ENCODE measurements at places on chromosomes 7 and 10.
A peak's percentile ranks its signal among the peaks of the same experiment; 100 is the strongest.

DNA sequence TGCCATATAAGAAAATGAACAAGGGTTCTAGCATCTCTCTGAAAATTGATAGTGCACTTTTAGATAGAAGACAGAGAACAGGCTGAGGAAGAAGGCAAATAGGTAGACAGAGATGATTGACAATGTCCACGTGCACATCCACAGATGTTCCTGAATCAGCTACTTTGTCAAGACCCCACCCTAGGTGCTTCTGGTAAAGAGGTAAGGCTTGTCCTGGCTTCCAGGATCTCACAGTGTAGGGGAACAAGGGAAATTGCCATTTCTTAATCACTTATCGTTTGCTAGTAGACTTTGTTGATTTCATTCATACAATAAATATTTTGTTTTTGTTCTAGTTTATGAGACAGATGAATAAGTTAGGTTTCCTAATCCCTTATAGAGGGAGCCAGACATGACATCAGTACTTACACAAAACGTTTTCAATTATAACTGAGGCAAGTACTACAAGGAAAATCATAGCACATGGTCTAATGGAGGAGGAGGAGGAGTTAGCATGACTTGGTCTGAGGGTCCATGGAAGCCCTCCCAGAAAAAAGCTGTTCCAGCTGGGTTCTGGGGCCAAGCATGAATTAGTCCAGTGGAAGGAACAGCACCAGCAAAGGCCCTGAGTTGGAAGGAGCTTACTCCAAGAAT, 115.9 kb upstream of the ARID5B start:
- no peak for DNase-seq

GRCh38 chr7:88090671-88091070, 129.2 kb downstream of the SRI start:
- DNase-seq = no peak

DNA sequence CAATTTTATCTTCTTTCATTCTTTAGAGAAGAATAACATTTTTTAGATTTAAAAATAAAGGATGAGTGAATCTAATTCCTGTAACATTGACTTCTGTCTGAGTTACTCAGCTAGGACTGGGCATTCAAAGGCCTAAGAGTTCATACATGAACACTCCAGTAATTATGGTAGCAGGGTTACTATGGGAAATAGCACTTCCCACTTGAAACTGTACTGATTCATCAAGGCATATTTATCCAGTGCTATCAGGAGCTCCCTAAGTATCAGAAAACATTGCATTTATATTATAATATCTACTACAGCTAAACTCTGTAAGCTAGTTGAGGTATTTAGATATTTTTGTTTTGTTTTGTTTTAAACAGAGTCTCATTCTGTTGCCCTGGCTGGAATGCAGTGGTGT, 41.8 kb downstream of the NDUFB2 start:
- no peak for DNase-seq

DNA sequence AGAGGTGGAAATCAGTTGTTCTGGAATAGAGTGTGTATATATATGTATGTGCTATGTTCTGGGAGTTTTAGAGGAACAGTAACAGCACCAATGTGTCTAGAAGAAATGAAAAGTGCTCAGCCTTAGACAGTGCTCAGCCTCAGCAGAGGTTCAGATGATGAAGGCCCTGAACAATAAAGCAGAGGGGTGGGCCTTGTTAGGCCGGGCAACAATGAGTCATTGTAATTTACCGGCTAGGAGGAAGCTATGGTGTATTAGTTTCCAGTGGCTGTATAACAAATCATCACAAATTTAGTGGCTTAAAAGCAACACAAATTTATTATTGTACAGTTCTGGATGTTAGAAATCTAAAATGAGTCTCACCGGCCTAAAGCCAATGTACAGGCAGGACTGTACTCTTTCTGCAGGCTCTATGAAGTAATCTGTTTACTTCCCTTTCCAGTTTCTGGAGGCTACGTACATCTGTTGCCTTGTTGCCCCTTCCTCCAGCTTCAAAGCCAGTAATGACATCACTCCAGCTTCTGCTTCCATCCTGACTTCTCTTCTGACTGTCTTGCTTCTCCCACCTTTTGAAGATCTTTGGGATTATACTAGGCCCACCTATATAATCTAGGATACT, 84.6 kb downstream of the CH25H start:
- no peak for DNase-seq

DNA sequence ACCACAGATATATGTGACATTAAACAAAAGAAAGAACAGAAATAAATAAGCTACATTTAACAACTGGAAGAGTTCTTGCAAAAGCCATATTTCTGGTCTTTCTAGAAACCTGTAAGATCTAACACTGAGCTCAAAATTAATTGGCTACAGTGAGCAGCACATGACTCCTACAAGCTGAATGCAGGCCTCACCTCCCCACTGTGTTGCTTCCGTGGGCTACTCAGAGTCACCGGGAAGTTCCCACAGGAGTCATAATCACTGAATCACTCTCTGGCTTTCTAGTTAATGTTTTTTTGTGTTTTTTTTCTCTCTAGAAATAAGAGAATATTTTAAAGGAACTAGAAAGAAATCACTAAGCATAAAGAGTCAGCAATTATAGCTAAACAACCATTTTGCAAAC, 10.2 kb upstream of the MRPS24 start:
- DNase-seq = peak; percentile 46

DNA sequence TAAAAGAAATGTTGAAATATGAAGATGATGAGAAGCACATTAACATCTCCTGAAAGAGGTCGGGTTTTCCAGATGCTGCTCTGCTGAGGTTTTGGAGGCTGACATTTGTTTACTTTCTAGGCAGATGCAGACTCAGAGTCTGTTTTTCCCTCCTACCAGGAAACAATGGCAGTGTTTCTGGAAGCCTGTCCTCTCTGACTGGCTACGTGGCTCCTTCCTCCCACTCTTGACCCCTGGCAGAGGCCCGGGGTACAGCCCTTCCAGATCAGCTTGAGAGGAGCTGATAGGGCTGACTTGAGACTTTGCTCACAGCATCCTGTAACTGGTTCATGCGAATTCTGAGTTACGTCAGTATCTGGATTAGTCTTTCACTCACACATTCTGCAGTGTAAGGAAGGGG, 41.1 kb upstream of the IL15RA start:
- DNase-seq = no peak

GRCh38 chr7:143068446-143068845, 16.3 kb downstream of the OR6V1 start:
- no peak for DNase-seq

DNA sequence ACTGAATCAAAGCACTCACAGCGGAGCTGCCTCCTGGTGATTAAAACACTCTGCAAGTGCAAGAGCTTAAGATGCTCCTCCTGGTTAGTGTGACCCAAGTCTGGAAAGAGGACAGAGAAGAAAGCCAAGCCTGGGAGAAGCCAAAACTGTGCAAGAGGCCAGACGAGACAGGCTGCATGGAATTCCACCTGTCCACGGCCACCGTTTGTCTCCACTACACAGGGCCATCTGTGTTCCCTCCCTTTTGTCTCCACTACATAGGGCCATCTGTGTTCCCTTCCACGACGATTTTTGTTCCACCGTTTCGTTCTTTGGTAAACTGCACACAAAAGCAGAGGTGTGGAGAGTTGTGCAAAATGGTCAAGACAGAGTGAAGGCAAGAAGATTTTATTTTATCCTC, 233.0 kb downstream of the DIP2C start:
- no peak for DNase-seq

DNA sequence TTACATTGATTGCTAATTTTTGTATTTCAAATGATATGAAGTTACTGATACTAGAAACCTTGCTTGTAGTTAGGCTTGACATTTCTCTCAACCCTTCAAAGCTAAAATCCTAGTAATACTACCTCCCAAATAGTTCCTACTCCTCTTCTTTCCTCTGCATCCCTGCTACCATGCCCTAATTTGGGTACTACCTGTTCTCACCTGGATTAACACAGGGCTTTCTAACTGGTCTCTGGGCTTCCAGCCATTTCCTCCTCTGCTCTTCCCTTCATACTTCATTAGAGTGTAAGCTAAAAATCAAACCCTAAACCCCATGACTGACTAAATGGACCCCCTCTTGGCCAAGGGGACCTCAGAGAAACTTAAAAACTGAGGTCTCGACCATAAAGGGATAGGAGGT, 112.4 kb downstream of the CHCHD3 start:
- no peak for DNase-seq

GRCh38 chr7:105876964-105877601, 684 bp upstream of the ATXN7L1 start:
- no peak for DNase-seq

GRCh38 chr7:128351296-128352152, 7.8 kb upstream of the RBM28 start:
- DNase-seq = no peak

DNA sequence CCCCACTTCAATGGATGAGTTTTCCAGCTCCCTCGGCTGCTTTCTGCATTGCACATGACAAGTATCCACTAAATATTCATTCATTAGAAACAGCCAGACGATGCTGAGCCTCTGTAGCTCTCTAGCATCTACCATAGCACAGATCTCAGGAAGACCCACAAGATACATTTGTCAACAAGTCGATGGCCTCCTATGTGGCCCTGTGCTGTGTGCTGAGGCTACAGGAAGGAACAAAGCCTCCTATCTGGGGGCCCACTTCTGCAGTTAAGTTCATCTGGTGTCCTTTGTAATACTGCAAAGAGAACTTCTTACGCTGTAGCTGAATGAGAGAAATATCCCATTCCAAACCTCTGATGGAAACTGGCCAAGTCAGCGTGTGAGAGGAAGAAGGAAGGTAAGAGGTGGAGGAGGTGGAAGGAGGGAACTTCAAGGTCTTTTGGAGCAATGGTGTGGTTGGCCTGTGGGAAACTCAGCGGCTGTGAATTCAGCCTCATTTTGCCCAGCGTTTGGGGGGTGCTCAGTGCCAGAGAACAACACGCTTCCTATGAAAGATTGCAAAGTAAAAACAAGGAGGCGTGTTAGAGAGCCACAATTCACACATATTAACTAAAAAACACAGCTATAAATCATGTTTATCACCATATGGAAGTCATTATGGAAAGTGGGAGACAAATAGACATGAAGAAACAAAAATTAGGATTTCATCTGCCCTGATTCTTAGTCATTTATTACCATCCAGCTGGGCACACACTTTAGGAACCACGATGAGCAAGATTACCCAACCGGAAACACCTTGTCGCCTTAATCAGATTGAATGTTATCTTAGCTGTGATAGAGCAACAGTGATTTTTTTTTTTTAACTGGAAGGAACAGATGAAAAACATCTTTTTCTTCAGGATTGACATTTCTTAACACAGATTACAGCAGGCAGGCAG, 62.2 kb upstream of the USP6NL start:
- DNase-seq = no peak

GRCh38 chr7:149703044-149703650, 70.2 kb downstream of the ZNF467 start:
- no peak for DNase-seq

- DNase-seq = no peak
These were observed 358.4 kb downstream of the KCNMA1 start for GRCh38 chr10:77279207-77279606.

DNA sequence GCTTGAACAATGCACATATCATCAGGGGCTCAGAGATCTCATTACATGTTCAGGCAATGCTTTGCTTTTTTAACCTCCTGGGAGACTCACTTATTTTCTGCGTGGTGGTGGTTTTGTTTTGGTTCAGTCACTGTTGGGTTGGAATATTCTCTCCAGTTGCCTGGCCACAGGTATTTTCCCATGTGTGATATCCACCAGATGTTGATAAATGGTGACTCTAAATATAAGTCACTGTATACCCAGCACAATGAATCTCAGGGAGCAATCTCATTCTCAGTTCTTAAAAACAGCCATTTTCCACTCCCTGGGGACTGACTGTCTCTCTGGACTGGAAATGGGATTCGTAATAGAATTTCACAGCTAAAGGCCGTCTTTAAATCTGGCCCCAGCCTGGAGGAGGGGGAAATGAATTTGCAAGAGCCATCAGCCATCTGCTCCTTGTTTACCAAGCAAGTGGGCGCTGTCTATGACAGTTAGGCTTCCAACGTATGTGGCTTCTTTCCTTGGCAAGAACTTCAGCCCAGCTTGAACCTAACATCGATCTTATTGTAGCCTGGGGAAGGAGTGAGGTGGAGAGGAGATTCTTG, 1106.2 kb downstream of the NRG3 start:
- DNase-seq = peak; percentile 17

DNA sequence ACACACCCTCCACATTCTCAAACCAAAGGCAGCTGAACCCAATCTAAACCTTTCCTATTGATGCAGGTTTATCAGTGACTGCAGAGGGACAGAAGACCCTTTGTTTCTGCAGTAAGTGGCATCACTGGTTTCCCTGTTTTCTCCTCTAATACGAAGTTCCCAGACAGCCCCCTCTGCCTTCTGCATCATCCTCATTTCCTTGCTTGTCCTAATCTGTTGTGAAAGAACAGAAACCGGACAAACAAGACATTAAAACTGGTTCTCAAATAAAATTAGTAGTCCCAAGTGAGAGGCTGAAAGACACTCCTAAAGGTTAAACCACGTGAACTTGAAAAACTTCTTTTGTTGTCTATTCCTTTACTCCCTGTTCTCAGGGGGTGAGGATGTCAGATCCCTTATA, 10.1 kb upstream of the ADRB1 start:
- no peak for DNase-seq

DNA sequence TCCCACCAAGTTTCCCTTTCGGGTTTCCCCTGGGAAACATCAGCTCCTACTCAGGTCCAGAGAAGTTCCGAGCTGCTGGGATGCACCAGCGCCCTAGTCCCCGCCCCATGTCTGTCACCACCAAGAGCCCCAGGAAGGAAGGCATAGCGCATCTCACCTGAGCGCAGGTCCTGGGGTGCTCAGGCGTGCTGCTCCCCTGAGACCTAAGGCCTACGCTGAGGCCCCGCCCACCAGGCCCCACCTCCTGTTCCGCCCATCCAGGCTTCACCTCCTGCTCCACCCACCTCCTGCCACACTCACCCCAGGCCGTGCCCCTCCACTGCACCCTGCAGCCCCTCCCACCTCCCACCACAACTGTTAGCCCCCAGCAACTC, 1.2 kb upstream of the TFR2 start:
- no peak for DNase-seq

GRCh38 chr10:59012839-59013238, 163.6 kb upstream of the PHYHIPL start:
- no peak for DNase-seq

GRCh38 chr7:99730238-99730810, 4.7 kb downstream of the CYP3A7 start:
- no peak for DNase-seq

GRCh38 chr10:27611744-27612550, 107.8 kb downstream of the RAB18 start:
- no peak for DNase-seq

Measured in BJ (cell line).